ENCODE measurements at places on chromosomes 12 and 14. TPM values are rescaled to one million over a fixed set of nuclear protein-coding genes. Genes with fewer than 3 reads are reported as not detected.

GLIPR1L1 gene
- not detected for total RNA-seq

REP15 gene
- total RNA-seq = 0.58 TPM

WNT5B gene
- total RNA-seq = 8.8 TPM

MYBPC1 gene
- total RNA-seq = 23.7 TPM

CD163 gene
- 0.14 TPM for total RNA-seq

KLRC4 gene
- not detected for total RNA-seq

STXBP6 gene
- total RNA-seq = 2.5 TPM

STX2 gene
- total RNA-seq = 20.9 TPM

DAO gene
- 1.4 TPM for total RNA-seq

PRH2 gene
- total RNA-seq = 0.92 TPM

AMN gene
- 0.23 TPM for total RNA-seq

NYNRIN gene
- total RNA-seq = 2.1 TPM

SMCO2 gene
- total RNA-seq = 0.71 TPM

BHLHE41 gene
- 0.49 TPM for total RNA-seq

HOXC6 gene
- 21.4 TPM for total RNA-seq

TXNDC16 gene
- 5.9 TPM for total RNA-seq

TSPAN8 gene
- not detected for total RNA-seq

FGF6 gene
- not detected for total RNA-seq

CBLN3 gene
- 0.86 TPM for total RNA-seq

TMCC3 gene
- 1.6 TPM for total RNA-seq

TTC6 gene
- total RNA-seq = 18.8 TPM

BCL2L14 gene
- total RNA-seq = 1.1 TPM

PRICKLE1 gene
- total RNA-seq = 8.5 TPM

TMEM179 gene
- 15.5 TPM for total RNA-seq

HVCN1 gene
- 0.81 TPM for total RNA-seq

EP400 gene
- total RNA-seq = 44.8 TPM

GLS2 gene
- 4.2 TPM for total RNA-seq

MSRB3 gene
- total RNA-seq = 1.8 TPM

CLEC2B gene
- 0.47 TPM for total RNA-seq

TRPV4 gene
- 1.7 TPM for total RNA-seq

OTX2 gene
- total RNA-seq = not detected

SDR9C7 gene
- not detected for total RNA-seq

SLC6A12 gene
- 6.9 TPM for total RNA-seq

RASSF9 gene
- 0.28 TPM for total RNA-seq

SRRM4 gene
- total RNA-seq = 19.4 TPM

COL2A1 gene
- total RNA-seq = 2.4 TPM

CLEC2D gene
- total RNA-seq = 1.8 TPM

CELA1 gene
- not detected for total RNA-seq

SPRYD3 gene
- total RNA-seq = 17.8 TPM

ZBTB42 gene
- 0.60 TPM for total RNA-seq

P2RX2 gene
- total RNA-seq = not detected

SPTB gene
- total RNA-seq = 0.36 TPM

NUP107 gene
- 102 TPM for total RNA-seq

PRMT5 gene
- total RNA-seq = 49.3 TPM

USP44 gene
- total RNA-seq = 0.76 TPM

PLBD1 gene
- 2.0 TPM for total RNA-seq

KIF21A gene
- 87.9 TPM for total RNA-seq

MYF6 gene
- not detected for total RNA-seq

CFAP251 gene
- total RNA-seq = 5.9 TPM

OR11H6 gene
- not detected for total RNA-seq
